ENCODE measurements at places on chromosomes 2 and 18.
A peak's percentile ranks its signal among the peaks of the same experiment; 100 is the strongest.

- no peak for DNase-seq
Measured at GRCh38 chr2:165632594-165632993, 161.5 kb downstream of the GALNT3 start.

- DNase-seq, result peak; percentile 15
Measured at GRCh38 chr2:119859528-119859927, 99.8 kb downstream of the PTPN4 start.

GRCh38 chr2:119650846-119651370 lies 28.1 kb upstream of the TMEM177 start:
- no peak for DNase-seq

GRCh38 chr2:77086478-77086877 lies 435.7 kb downstream of the LRRTM4 start:
- no peak for DNase-seq

DNA sequence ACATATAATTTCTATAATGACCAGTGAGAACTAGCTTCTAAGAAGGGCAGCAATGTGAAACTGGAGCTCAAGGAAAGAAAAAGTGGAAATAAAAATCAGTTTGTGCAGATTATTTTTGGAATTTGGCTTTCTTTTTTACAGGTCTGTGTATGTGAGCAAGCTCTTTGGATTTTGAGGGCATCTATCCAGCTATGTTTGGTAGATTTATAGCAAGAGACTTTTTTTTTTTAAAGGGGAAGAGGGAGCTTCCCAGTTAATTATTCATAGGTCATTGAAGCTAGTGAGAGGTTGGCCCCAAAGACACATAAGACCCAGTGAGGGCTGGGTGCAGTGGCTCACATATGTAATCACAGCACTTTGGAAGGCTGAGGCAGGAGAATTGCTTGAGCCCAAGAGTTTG lies 24.0 kb upstream of the COLEC12 start:
- DNase-seq, result no peak

- no peak for DNase-seq
Measured at GRCh38 chr2:155021618-155022017, 323.1 kb downstream of the KCNJ3 start.

DNA sequence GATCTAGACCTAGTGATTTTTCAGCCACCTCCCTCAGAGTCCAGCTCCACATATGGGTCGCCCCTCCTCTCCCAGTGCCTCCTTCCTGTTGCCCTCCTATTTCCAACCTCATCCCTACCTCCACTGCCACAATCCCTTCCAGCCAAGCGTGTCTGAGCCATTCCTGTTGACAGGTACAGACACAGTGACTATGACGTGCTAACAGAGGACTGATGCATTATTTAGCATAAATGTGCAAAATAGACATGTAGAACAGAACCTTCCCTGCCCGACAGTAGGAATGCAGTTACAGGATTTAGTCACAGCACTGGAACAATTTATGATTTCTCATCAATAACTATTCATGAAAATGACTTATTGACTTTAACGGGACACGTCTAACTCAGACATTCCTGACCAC lies 84.4 kb upstream of the PPP1CB start:
- DNase-seq, result no peak

DNA sequence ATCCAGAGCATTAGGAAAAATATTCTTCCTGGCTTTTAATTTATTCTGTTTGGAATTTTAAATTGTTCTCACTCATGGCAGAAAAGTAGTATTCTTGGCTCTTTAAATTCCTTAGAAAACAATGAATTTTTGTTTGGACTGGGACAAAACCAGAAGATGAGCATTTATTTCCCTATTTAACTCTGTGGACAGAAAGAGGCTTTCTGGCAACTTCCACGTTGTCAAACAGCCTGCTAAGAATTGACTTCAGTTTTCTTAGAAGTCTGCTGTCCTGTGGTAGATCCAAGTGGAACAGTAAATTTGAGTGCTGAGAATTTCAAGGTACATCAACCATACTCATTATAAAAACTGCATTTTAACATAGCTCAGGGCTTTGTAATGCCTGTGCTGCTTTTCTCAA lies 83.8 kb downstream of the MGAT5 start:
- DNase-seq, result no peak

DNA sequence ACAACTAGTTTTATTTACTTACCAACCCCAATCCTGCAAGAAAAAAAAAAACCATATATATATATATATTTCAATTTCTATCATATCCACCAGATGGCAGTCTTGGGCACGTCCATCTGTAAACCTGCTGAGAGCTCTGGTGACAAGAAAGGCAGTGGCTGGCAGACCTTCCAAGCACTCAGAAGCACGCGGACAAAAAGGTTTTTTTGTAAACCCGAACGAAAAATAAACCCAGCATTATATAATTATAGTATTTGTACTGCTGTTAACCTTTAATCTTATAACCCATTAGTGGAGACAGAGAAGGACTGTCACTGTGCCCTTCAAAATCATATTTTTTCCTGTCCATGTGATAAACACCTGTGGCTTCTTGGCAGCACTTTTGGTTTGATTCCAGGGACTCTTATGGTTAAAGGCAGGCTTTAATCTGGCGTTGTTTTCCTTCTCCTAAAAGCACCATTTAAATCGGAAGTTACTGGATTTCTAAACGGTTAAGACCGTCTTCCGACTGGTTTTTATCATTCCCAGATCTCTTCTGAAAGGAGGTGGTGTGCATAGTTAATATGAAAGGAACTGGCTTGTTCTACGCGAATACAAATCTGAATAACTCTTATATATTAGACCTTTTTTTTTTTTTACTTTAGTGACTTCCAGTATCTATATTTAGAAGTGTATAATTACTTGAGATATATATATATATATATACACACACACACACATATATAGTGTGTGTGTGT lies 31.0 kb upstream of the SLC3A1 start:
- peak; percentile 82 for DNase-seq

DNA sequence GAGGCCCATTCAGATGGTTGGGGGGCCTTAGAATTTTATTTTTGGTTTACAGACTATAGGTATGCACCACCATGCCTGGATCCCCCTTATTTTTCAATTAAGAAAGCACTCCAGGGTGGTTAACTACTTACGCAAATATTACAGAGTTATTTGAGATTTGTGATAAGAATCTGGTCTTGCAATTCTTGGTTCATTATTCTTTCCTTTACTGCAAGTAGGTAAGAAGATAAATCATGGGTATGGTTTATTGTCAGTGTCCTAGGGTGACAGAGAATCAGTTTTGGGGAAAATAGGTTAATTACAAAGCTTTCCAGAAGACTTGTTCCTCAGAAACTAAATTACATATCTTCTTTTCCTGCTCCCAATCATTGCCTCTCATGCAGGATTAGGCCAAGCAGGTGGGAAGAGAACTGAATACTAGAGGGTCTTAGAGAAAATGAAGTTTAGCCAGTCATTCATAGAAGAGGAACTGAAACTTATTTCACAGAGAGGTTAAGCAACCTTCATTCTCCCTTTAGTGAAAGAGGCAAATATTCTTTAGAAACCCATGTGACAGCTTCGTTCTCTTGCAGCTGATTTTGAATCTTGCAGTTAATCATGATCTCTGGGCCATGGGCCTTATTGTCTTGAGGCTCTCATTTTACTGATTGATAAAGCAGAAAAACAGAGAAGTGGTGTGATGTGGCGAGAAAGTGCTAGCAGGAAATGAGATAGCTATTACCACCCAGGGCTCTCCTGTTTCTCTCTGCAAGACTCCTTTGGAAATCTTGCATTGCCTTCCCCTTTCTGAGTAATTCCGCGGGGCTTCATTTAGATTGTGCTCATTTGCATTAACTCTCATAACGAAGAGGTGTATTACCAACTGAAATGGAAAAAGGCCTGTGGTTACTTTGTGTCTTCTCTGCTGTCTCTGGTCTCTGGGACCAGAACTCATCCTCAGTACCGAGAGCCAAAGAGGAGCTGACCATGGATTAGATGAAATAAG lies 44.8 kb upstream of the ARHGAP25 start:
- DNase-seq, result peak; percentile 90

GRCh38 chr2:43049836-43050801 lies 176.3 kb downstream of the ZFP36L2 start:
- peak; percentile 20 for DNase-seq

DNA sequence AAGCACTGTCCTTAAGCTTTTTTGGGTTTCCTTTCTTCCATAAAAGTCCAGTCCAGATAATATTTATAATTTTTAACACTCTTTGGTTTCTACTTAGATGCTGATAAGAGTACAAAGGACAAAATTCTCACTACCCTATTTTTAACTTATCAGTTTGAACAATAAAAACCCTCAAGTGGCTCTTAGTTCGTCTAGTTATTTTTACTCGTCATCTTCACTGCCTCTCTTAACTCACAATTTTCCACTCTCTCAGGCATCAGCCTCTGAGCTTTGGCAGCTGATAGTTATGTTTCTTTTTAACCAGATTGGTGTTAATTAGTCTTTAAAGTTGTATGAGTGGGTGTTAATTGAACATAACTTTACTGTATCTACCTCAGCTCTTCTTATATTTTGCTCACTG lies 517.1 kb upstream of the SYT4 start:
- no peak for DNase-seq

- DNase-seq, result no peak
Measured at GRCh38 chr2:176584333-176584732, 315.1 kb downstream of the MTX2 start.

GRCh38 chr18:75428490-75428889 lies 987 bp upstream of the SMIM21 start:
- no peak for DNase-seq

- no peak for DNase-seq
Measured at GRCh38 chr2:239531456-239532241, 130.8 kb upstream of the HDAC4 start.

DNA sequence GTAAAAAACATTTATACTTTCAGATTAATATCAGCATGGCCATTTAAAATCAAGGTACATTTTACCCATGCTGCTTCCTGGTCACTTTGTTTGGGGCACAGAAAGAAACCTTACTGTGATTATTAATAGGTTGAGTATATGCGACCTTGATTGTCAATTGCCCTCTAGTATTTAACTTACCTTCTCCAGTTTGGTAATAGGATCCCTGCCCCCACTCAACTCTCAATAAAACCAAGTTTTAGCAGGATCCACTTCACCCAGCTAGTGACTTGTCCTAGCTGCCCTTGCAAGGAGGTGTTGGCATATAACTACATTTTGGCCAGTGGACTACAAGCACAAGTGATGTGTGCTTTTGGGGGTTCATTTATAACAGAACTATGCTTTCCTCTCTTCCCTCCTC lies 34.3 kb downstream of the FANCL start:
- no peak for DNase-seq

GRCh38 chr18:72601481-72601880 lies 57.3 kb upstream of the CBLN2 start:
- DNase-seq, result no peak

GRCh38 chr18:58454406-58455061 lies 174.4 kb downstream of the ALPK2 start:
- no peak for DNase-seq

GRCh38 chr2:120425014-120425413 lies 79.1 kb downstream of the INHBB start:
- DNase-seq, result no peak

DNA sequence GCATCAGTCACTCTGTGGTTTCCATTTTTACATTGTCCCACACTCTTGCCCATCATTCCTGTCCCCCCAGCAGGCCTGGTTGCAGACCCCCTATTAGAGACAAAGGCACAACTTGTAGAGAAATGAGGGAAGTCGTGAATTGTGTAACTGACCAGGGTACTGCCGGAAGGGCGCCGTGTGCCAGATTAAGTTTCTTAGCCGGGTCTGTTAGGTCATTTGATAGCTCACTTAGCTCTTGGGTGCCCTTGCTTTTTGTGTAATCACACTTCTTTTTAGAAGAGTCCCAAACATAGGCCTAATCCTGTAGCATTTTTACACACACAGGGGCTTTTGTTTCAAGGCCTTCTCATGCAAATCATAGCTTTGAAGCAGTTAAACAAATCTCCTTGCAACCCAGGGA lies 87.2 kb downstream of the CTAGE1 start:
- no peak for DNase-seq

DNA sequence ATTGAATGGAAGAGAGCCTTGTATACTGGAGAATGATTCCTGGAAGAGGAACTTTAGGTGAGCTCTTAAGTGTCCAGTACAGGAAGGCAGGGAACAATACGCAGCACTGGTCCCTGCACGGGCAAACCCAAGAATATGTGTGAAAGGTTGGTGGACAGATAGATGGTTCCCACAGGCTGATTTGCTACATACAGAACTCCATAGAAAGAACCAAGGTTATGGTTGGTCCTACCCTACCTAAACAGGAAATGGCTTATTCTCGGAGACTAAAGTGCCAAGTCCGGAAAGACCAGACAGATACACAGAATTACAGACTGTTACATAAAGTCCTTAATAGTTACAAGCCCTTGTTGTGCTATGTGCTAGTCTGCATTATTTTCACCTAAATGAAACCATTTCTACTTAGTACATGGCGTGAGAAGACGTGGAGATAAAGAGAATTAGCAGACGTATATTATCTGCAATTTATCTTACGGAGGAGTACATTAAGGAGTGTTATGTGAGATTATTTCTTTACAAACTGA lies 1.2 kb downstream of the REV1 start:
- DNase-seq, result peak; percentile 66

- no peak for DNase-seq
Measured at GRCh38 chr18:63820694-63821093, 45.5 kb downstream of the SERPINB7 start.

- DNase-seq, result no peak
Measured at GRCh38 chr2:217206907-217207698, 347.2 kb upstream of the TNP1 start.

DNA sequence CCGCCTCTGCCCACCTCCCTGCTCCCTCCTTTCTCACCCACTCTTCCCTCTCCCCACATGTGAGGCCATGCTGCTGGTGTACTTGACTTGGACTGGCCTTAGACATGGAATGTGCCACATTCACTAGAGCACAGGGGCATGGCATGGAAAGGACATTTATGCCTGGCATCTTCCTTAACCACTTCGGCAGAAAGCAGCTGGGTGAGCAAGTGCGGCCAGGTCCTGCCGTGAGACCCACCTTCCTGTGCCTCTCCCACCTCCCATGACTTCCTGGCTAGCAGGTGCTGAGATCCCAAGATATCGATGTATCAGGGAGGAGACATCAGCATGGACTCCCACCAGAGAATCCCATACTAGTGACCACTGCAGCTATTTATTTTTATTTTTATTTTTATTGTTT lies 13.0 kb downstream of the GPR55 start:
- no peak for DNase-seq

DNA sequence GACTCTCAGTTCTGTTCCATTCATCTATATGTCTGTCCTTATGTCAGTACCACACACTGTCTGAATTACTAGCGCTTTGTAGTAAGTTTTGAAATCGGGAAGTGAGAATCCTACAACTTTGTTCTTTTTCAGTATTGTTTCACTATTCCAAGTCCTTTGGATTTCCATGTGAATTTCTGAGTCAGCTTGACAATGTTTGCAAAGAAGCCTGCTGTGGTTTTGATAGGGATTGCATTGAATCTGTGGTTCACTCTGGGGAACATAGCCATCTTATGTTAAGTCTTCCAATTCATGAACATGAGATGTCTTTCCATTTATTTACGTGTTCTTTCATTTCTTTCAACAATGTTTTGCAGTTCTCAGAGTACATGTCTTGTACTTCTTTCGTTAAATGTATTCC lies 15.0 kb downstream of the SLC3A1 start:
- no peak for DNase-seq

- DNase-seq, result no peak
Measured at GRCh38 chr18:51405683-51406477, 208.4 kb upstream of the MEX3C start.

All from NB4 (cell line).